ENCODE measurements at places on chromosomes 6 and 20.

DNA sequence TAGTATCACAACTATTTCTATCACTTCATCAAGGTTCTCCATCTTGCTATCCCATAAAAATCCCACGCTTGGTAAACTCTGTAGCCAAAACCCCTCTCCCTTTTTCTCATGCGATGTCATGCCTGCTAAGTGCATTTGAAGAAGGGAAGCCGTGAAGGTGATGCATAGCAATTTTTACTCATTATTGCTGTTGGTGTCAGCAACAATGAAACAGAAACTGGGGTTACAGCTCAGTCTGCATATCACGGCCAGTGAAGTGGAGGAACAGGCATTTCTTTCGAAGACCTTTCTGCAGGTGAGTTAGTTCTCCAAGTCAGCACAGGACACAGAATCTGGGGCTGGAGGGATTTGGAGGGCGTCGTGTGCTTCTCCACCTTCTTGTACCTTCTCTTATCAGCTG is 5.8 kb downstream of the UNC93A start:
- no peak for DNase-seq

GRCh38 chr6:48169635-48170034 is 58.6 kb upstream of the PTCHD4 start:
- no peak for DNase-seq

DNA sequence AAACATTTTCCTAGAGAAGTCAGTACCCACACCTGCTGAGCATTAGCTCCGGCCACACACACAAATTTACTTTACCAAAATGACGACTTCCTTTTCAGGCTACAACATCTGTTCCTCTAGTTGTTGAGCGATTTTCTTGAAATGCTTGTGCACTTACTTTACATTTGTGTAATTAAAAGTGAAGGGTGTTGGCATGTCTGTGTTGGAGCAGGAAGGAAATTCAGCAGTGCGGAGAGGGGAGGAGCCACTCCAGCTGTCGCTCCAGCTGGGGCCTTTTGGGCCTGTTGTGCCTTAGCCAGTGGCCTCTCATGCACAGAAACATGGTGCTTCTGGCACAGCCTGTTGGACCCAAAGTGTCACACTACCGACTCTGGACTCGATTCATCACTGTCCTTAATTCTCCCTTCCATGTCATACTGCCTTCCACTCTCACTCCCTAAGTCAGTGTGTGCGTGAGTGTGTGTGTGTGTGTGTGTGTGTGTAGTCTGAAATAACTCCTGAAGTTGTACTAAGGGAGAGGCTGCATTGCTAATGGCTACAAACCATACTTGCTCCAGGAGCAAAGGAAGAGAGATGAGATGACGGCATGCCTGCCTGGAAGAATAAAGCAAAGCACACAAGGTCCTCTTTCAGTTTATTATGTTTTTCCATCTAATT is 191.8 kb upstream of the ARG1 start:
- DNase-seq, result no peak

GRCh38 chr6:170017603-170018320 is 266.3 kb downstream of the ERMARD start:
- no peak for DNase-seq

- DNase-seq, result no peak
Measured at GRCh38 chr6:32603888-32604287, 14.2 kb upstream of the HLA-DRB1 start.

GRCh38 chr6:112786801-112787200 is 439.7 kb downstream of the RFPL4B start:
- DNase-seq, result no peak

DNA sequence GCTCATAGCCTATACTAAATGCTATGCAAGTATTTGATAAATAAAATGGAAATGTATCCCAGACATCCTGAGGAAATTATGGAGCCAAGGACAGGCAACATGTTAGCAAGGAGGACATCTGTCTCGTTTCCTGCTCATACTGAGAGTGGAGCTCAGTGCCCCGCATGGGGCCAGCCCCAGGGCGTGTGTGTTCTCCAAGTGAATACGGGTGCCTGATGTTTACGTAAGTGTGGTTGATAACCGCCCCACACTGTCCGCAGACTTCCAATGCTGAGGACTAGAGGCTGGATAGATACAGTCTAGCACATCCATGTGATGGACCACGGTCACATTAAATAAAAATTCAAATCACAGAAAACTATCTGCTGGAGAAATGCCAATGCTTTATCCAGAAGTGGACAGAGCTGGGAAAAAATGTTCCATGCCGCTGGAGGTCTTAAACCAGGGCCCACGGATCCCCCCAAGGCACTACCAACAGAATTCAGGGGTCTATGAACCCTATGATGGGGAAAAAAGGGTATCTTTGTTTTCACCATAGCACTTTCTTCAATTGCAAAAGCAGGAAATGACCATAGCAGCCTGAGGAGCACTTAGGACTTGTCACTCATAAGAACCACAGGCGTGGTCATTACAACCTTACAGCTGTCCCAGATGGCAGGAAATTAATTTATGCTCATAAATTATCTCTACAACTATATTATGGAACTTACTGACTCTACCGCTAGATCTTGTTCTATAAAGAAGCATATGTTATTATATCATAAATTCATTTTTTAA is 24.9 kb downstream of the TGM2 start:
- peak; percentile 54 for DNase-seq

DNA sequence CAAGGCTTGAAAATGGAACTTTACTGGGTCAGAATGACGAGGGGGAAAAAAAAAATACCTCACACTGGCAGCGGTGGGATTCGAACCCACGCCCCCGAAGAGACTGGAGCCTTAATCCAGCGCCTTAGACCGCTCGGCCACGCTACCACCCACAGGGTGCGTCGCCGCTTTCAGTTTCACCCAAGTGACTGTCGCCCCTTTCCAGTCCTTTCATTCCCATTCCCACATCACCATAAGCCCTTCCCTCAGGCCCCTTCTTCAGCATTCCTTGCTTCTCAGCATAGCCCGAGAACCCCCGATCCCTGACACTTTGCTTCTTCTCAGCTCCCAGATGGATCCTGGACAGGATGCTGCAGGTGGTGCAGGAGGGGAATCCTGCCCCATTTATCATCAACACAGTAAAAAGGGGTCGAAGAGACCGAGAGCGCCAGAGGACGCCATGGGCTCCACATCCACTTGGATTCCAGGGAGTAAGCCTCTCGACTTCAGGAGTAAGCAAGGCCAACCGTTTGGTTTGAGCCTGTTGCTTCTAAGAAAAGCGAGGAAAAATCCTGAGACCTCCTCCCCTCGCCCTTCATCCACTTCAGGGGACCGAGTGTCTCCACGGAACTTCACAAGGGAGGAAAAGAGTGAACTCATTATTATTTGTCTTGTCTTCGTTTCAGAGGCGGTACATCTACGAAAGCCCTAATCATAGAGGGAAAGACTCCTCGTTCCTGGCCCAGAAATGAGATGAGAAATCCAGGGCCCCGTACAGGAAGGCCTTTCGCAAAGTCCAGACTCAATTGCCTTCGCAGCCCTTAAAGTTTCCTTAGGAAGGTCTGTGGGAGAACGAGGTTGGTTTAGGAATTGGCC is 20.0 kb upstream of the TRIM27 start:
- peak; percentile 66 for DNase-seq

DNA sequence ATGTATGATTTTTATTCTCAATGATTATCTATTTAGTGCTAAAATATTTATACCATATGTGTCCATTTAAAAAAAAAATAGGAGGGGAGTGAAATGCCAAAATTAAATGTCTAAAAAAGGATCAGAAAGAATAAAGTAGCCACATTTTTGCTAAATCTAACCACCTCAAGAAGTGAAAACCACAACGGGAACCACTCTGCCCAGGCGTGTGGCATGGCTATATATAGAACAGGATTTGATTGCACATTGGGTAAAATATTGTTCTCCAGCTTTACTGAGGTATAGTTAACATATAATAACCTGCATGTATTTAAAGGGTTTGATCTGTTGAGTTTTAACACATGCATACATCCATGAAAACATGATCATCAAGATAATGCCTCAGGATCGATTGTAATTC is 19.0 kb upstream of the AFDN start:
- DNase-seq, result no peak

DNA sequence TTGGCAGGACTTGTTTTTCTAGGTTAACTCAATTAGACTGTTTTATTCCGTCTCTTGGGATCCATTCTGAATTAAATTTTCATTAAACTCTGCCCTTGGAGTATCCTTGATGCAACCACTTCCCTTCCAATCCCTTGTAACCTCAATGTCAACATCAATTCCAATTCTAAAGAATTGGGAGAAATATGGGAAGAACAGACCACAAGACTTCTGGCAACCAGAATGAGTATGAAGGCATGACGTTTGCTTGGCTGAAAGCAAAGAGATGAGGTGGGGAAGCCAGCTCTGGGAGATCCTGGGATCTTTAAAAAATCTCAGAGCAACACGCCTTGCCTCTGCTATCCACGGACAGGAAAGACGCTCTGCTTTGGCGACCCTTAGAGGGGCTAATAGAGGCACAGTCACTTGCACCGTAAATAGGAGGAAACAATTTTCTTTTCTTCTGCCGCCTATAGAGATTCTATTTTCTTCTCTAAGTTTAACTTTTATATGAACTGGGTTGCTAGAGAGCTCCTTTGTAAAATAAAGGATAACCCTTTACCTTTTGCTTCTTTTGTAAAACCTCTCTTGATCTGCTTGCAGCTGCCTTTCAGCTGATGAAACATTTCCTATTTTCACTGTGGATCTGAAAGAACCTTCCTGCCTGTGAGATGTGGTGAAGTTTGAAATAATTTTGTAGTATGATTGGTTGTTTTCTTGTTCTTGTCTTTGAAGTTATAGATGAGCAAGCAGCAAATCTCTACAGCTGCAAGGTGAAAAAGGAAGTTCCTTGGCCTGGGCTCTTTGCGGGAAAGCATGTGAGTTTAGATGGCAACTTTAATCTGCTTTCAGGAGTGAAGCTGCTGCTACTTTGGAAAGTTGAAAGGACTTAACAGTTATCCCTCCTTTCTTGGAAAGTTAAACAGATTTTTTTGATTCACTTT is at the start of gene ASIP:
TSS of gene ASIP (plus strand) at position 731 of the 923 bp plus-strand sequence. CDS start 18,952 bp downstream, outside the sequence.
- no peak for DNase-seq

DNA sequence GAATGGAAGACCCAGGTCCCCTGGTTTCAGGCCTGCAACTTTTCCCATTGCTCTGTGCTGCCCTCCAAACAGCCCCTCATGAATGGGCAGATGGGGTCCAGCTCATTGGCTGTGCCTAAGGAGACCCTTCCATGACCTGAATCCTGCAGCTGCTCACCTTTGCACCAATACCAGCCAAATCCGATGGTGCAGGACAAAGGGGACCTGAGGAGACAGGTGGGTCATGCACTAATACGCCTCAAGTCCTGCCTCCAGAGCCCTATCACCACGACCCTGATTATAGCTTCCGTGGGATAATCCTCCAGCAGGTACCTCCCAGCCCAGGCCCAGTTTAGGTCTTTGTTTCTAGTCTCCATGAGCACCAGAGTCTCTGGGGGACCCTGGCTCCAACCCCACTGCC is 16.8 kb downstream of the TREM1 start:
- DNase-seq, result no peak

DNA sequence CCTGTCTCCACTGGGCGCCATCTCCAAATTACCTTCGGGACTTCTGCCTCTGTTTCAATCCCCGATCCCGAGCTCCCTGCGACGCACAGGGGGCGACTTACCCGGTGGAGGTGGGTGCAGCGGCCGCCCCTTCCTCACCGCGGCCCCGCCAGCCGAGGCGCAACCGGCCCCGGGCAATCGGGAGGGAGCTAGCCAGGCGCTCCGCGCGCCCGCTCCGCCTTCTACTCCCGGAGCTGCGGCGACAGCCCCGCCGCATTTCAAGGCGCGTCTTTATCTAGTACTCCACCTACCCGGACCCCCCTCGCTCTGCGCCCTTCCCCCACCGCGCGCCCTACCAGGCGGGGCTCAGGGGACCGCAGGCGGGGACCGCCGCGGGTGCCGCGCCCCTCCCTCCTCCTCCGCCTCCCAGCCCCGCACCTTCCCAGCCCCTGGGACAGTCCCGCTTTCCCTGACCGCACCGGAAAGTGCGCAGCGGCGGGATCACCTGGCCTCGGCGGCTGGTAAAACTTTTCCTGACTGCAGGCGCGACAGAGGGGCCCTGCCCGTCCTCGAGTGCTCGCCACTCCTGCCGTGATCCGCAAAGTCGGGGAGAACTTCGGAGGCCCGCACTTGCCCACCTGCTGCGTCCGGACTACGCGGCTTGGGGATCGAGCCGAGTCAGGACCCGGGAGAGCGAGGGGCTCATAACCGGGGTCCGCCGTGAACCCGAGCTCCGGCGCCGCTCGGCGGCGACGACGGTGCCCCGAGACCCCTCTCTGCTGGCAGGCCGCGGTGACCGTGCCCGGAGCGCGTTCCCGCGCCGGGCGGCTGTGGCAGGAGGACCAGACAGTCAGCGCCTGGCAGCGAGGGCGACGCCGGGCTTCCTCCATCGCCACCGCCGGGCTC is 8.0 kb upstream of the NKX2-2 start:
- no peak for DNase-seq

DNA sequence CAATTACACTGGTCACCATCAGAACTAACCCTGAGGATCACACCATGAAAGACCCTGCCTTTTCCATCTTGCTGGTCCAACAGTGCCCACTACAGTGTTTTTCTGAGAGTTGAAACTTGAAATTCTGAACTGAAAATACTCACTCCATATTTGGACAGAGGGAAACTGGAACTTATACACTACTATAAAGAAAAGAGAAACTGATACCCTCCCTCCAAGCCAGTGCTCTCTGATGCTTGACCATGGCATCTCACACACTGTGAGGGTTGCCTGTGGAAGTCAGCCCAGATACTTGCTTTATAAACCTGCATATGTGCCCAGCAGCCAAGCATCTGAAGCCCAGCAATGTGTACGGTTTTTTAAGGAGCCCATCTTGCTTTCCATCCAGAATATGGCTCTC is 108.7 kb downstream of the FOXA2 start:
- no peak for DNase-seq

Data from endothelial cell of umbilical vein (primary cell).